Posterior vena cava (tissue), 2 donors: ENCODE measurements at places on chromosomes 3 and 15. TPM values are rescaled to one million over a fixed set of nuclear protein-coding genes. Genes with fewer than 3 reads are reported as not detected.

GRCh38 chr15:68328443-68328842 lies 50.9 kb downstream of the FEM1B start:
- DNase-seq = no peak

DNA sequence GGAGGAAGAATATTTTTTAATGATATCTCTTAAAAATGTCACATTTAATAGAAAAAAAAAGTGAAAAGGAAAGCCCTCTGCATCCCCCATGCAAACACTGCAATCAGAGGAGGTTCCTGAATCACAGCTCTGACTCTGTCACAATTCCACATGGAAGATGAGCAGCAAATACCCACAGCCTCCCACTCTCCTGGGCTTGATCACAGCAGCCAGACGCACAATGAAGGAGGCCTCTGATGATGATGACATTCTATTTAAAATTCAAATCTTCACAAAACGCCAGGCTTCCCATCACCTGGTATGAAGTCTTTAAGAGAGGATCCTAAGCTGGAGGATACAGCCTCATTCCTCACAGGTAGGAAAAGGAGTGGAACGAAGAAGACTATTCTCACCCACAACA lies 9.1 kb upstream of the DIS3L start:
- DNase-seq = no peak

- DNase-seq = no peak
Observed at GRCh38 chr3:82628385-82629014, 867.1 kb upstream of the GBE1 start.

DNA sequence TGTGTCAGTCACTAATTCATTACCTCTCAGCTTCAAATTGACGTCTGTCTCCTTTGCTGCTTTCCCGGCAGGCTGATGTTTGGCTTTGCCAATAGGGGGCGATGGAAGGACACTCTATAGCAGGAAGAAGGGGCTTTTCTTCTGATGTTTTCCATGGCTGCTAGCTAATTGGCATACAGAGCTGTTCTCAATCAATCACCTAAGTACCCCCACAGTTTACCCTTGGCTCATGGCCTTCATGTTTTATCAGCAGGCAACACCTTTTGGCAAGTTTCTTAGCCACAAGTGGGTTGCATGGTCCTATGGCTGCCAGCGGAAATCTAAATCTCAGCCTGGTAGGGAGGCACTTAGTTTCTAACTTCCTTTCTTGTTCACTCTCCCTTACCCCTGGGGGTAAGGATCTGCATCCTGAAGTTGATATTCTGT lies 45.0 kb downstream of the ESYT3 start:
- DNase-seq = peak; percentile 49

The RETNLB gene
- total RNA-seq = not detected

GRCh38 chr3:168612671-168613070 lies 516.9 kb upstream of the GOLIM4 start:
- DNase-seq = no peak
